ENCODE measurements at places on chromosomes 12 and 14. TPM values are rescaled to one million over a fixed set of nuclear protein-coding genes. Genes with fewer than 3 reads are reported as not detected.

CRACR2A gene
- total RNA-seq: 2.0 TPM

SYT1 gene
- 15.8 TPM for total RNA-seq

DNA sequence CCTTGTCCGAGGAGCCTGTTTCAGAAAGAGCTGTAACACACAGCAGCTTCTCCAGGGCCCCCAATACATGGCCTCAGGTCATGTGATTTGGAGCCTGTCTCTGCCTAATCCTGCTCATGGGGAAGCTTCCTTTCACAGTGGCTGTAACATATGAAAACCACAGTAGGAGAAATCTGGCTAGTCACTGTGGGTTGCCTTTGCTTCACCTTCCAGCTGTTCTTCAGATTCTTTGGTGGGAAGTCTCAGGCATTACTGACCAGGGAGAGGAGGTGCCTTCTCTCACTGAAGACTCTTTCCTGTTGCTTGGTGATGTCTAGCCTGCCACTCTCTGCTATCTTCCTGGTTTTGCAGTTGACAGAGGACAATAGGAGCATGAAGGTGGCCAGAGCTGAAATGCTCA lies 350.6 kb downstream of the DPF3 start:
- DNase-seq: no peak
- H3K36me3 ChIP-seq: no peaks in the 10 kb centered on the region
- H3K4me1 ChIP-seq: no peaks in the 10 kb centered on the region
- H3K27me3 ChIP-seq: no peaks in the 10 kb centered on the region
- H3K4me3 ChIP-seq: no peak overlapping the region

DNA sequence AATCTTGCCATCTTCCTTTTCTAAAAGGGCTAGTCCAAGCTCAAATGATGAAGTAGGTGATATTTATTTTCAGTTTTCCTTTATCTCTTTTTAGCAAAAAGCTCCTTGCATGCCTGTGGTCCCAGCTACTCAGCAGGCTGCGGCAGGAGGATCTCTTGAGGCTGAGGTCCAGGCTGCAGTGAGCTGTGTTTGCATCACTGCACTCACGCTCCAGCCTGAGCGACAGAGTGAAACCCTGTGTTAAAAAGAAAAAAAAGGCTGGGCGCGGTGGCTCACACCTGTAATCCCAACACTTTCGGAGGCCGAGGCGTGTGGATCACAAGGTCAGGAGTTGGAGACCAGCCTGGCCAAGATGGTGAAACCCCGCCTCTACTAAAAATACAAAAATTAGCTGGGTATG lies 5.0 kb downstream of the TMEM116 start:
- DNase-seq: no peak
- no peaks in the 10 kb centered on the region for H3K27me3 ChIP-seq
- no peaks in the 10 kb centered on the region for H3K4me1 ChIP-seq
- no peak overlapping the region for H3K4me3 ChIP-seq
- peaks cover 7% of the 10 kb centered on the region for H3K36me3 ChIP-seq
- no peak overlapping the region for H3K27ac ChIP-seq

- no peaks in the 10 kb centered on the region for H3K27me3 ChIP-seq
- no peak overlapping the region for H3K27ac ChIP-seq
- no peak overlapping the region for H3K4me3 ChIP-seq
- no peaks in the 10 kb centered on the region for H3K4me1 ChIP-seq
Measured at GRCh38 chr12:93484315-93484981, 17.1 kb downstream of the MRPL42 start.

DNA sequence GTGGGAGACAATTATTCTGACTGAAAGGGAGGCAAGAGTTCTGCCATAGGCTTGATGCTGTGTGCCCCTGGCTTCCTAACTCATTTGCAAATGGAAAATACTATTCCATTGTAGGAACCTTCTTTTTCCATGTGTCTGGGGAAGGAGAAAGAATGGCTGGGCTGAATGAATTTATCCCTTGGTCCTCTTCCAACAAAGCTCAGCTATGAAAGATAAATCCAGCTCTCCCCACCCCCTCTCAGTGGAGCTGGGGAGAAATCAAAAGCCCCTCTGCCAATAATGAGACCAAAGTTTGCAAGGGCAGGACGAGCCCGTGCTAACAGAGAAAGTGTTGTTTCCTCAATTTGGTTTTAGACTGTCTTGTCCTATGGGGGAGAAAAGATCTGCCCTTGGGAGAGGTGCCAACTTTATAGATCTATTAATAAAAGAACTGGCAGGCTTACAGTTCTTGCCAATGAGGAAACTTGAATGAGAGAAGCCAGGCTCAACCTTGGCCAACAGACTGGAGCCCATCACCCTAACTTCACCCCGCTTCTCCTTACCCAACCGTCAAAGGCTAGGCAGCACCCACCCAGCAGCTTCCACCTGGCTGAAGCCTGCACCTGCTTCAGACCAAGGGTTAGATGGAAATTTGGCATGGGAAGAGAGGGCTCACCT lies 8.9 kb upstream of the TCL1B start:
- peaks cover 4% of the 10 kb centered on the region for H3K4me1 ChIP-seq
- no peak for DNase-seq
- H3K27me3 ChIP-seq: no peaks in the 10 kb centered on the region
- H3K4me3 ChIP-seq: no peak overlapping the region

- no peaks in the 10 kb centered on the region for H3K4me1 ChIP-seq
- H3K27ac ChIP-seq: no peak overlapping the region
- H3K36me3 ChIP-seq: no peaks in the 10 kb centered on the region
- no peak for DNase-seq
- H3K27me3 ChIP-seq: no peaks in the 10 kb centered on the region
Measured at GRCh38 chr12:24791622-24792021, 157.3 kb downstream of the BCAT1 start.

DNA sequence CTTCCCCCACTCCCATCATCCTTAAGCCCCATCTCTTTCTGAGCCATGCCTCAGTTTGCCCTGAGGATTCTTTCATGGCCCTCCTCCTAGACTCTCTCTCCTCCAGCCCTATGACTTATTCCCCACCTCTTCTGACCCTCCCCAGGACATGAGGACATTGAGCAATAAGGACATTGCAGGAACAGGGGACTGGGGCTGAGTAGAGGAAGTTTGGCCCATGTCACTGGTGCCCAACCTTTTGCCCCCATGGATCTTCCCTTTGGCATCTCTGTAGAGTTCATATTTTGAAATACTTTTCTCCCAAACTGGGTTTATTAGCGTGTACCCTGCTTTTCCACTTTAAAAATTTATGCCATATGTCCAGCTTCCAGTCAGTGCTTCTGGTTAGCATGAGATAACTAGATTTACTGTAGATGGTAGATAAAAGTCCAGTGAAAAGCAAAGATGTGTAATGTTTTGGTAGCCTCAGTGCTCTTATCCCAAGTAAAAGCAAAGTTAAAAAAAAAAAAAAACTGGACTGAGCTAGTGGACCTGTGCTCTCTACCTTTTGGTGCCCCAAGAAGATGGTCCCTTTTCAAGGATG lies 6.1 kb upstream of the LRP1-AS start:
- peaks cover 87% of the 10 kb centered on the region for H3K36me3 ChIP-seq
- H3K4me1 ChIP-seq: no peaks in the 10 kb centered on the region
- no peak overlapping the region for H3K4me3 ChIP-seq
- no peak overlapping the region for H3K27ac ChIP-seq
- DNase-seq: no peak

ANKS1B gene
- 3.4 TPM for total RNA-seq

- no peak overlapping the region for H3K4me3 ChIP-seq
- H3K27ac ChIP-seq: no peak overlapping the region
- peaks cover 11% of the 10 kb centered on the region for H3K4me1 ChIP-seq
- H3K27me3 ChIP-seq: no peaks in the 10 kb centered on the region
Measured at GRCh38 chr12:116662612-116663144, 75.2 kb downstream of the SPRING1 start.

- no peaks in the 10 kb centered on the region for H3K4me1 ChIP-seq
- DNase-seq: no peak
- H3K27ac ChIP-seq: no peak overlapping the region
- H3K4me3 ChIP-seq: no peak overlapping the region
Measured at GRCh38 chr12:56244494-56244893, 13.7 kb downstream of the ANKRD52 start.

TSPAN8 gene
- not detected for total RNA-seq

IL22 gene
- not detected for total RNA-seq

GRCh38 chr12:113473942-113474341 lies 2.3 kb upstream of the LHX5 start:
- peaks cover 8% of the 10 kb centered on the region for H3K36me3 ChIP-seq
- peak; percentile 72 for DNase-seq
- H3K27me3 ChIP-seq: peaks cover 92% of the 10 kb centered on the region
- no peak overlapping the region for H3K27ac ChIP-seq
- H3K4me1 ChIP-seq: peaks cover 4% of the 10 kb centered on the region

DNA sequence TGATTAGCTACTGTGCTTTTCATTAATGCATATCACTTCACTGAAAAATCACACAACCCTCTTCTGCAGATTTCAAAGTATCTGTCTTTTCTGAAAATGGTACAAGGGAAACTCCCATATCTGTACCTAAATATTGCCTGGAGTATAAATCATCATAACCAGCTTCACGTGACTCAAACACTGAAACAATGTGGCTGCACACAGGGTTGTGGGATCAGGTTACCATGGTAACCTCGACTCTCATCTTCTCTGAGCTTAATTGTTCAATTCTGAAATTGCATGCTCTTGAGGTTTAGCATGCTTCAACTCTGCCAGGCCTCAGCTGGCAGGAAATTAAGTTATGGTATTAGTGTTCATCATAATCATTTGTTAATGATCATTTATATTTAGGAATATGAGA lies 77.5 kb upstream of the CPSF6 start:
- no peak overlapping the region for H3K4me3 ChIP-seq
- no peaks in the 10 kb centered on the region for H3K4me1 ChIP-seq
- H3K36me3 ChIP-seq: no peaks in the 10 kb centered on the region
- H3K27ac ChIP-seq: no peak overlapping the region

RPL10L gene
- not detected for total RNA-seq
